ENCODE measurements at places on chromosomes 16 and 17.

GRCh38 chr17:68011199-68011665 is 15.0 kb upstream of the C17orf58 start:
- no peak for DNase-seq

GRCh38 chr17:65694601-65695000 is 133.2 kb upstream of the AXIN2 start:
- no peak for DNase-seq

DNA sequence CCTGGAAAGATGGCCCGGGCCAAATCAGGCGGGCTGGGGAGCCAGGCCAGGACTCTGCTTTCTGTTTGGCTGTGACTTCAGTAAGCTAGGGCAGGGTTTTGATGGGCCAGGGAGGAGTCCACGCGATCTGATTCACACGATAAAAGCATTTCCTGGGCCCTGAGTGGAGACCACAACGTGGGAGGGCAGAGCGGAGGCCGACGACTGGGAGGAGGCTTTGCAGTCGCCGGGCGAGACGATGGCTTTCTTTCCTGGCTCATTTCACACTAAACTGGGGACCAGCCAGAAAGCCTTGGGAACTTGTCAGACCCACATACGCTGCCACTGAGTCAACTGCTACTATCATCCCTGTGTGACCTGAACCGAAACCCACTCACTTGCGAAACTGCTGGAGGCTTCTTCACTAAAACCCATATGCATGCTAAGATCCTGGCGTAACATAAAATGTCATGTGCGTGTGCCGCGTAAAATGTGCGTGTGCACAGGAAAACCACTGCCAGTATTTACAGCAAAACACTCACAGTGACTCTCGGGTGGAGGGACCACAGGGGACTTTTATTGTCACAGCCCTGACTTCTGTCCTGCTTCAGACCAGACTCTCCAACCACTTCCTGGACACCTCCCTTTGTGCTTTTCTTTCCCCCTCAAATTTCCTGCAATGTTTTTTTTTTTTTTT is 14.2 kb upstream of the RHBDF2 start:
- DNase-seq: peak; percentile 99

GRCh38 chr17:82152556-82153294 is 54.7 kb upstream of the FASN start:
- no peak for DNase-seq

DNA sequence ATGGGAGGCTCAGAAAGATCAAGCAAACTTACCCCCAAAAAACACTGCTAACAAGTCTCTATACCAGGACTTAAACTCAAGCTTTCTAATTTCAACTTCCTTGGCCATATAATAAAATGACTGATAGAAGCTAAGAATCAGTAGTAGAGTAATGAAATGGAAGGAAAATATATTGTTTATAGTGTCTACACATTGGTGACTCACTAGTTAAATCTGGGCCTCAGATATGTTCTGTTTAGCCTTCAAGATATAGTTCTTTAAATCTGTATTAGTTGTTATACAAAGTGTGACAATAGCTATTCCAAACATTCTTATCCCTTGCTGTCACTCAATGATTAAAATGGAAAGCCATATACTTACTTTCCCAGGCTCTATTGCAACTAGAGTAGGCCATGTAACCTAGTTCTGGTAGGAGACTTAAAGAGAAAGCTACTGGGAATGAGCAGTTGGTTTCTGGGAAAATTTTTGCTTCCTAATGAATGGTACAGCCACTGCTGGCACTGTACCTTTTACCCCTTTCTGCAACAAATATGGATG is 18.3 kb downstream of the SSH2 start:
- DNase-seq: no peak

DNA sequence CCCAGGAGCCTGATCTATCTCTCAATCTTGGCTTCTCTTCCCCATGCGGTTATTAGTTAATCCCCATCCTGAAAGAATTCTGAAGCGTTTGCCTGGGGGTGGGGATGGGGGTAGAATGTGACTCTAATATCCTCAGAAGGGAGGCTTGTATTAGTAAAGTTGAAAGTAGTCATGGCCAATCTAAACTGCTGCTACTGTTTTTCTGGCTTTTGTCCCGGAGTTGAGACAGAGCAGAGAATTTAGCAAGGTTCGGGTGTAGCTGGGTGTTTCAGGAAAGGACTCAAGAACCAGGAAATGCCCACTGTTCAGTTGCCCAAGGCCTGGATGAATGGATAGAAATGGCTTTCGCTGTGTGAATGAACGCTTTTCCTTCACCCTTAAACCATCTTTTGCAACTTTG is 17.6 kb upstream of the ITGAM start:
- no peak for DNase-seq

DNA sequence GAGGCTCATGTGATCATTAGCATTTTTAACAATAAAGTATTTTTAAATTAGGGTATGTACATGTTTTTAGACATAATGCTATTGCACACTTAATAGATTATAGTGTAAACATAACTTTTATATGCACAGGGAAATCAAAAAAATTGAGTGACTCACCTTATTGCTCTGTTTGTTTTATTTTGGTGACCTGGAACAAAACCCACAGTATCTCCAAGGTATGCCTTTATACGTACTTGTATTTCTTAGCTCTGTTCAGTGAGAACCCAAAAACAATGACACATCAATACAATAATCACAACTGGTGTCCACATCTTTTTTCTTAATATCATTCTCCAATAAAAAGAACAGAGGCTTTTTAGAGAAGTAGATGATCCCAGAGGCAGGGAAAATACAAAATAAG is 112.2 kb downstream of the CYB561 start:
- no peak for DNase-seq

GRCh38 chr16:67800338-67800926 is 5.9 kb downstream of the RANBP10 start:
- no peak for DNase-seq

DNA sequence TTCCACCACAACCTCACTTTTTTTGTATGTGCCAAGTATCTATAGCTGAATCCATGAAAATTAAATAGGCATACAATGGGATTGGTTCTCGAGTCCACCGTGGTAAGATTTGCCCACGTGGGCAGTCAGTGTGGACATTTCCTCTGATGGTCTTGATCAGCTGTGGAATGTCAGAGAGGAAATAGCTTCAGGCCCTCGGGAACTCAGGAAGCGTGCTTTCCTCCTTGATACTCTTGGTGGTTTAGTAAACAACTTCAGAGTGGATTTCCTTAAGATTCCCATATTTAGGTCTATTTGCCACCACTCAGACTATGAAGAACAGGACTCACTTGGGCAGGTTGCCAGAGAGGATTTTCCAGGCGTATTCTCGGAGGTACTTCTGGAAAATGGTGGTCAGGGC is 152.5 kb downstream of the VPS53 start:
- DNase-seq: no peak

DNA sequence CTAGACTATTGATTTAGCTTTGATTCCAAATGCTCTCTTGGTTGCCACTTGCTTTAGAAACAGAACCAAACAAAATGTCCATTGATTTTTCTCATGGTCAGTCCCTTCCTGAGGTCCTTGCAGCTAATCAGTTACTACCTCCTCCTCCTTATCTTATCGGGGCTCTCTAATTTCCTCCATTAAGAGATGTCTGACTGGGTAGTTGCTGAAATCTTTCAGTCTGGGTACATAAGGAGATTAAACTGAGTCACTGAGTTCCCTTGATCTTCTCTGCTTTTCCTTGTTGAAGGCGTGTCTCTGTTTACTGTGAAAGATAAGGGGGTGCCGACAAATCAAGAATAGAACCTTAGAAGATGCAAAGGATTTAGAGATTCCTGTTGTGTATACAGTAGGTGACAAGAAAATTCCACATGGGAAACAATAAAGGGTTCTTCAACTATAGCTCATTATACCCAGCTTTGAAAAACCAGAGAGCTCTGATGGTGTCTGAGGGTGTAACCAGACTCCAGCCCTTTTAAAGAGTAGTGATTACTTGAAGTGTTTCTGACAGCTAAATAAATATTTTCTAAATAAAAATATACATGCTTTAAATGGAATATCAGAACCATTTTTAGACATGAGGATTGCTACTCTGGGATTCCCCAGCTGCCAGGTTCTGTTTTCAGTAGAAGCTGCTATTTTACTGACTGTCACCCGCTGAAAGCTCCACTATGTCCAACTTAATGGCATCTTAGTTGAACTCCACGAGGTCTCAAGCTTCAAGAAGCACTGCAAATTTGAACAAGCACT is 791.3 kb upstream of the SOX9 start:
- DNase-seq: no peak

GRCh38 chr16:69283851-69284250 is 27.3 kb upstream of the VPS4A start:
- DNase-seq: no peak

DNA sequence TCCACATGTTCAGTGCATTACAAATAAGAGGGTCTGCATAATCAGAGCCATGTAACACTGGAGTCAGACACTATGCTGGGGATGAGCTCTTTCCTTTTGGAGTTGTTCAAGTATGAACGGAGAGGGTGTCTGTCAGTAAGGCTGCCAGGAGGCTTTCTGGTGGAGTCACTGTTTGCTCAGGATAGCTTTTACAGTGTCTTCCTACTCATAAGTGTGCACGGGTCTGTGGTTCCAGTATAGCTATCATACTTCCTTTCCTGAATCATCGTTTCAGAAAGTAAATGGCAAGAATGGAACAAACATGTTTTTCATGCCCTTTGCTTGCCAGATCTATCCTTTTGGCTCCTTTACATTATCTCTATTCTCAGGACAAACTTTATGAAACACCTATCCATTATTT is 152.7 kb upstream of the CDH11 start:
- DNase-seq: no peak

- no peak for DNase-seq
Observed at GRCh38 chr16:1557074-1557473, 23.6 kb downstream of the TMEM204 start.

DNA sequence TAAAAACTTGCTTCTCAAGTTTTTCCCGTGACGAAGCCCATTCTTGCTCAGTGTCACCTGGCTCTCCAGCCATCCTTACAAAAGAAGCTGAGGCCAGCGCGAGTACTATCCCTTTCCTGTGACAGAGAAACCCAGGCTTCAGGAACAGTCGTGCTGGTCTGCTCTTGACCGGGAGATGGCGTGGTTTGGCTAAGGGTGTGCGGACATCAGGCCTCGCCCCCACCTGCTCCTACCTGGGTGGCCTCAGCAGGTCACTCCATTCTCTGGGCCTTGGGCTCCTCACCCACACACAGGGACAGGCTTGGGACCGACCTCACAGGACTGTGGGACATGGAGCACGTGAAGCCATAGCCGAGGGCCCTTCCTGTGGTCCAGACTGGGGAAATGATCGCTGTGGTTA is 75.2 kb upstream of the CIBAR2 start:
- DNase-seq: no peak

GRCh38 chr16:77877712-77878347 is 89.5 kb downstream of the VAT1L start:
- no peak for DNase-seq

- DNase-seq: no peak
Observed at GRCh38 chr16:4529085-4530060, 9.2 kb downstream of the CDIP1 start.

- DNase-seq: no peak
Observed at GRCh38 chr17:76164331-76164730, 23.3 kb upstream of the FOXJ1 start.

GRCh38 chr16:1048442-1049112 is 24.0 kb upstream of the SSTR5 start:
- DNase-seq: no peak

DNA sequence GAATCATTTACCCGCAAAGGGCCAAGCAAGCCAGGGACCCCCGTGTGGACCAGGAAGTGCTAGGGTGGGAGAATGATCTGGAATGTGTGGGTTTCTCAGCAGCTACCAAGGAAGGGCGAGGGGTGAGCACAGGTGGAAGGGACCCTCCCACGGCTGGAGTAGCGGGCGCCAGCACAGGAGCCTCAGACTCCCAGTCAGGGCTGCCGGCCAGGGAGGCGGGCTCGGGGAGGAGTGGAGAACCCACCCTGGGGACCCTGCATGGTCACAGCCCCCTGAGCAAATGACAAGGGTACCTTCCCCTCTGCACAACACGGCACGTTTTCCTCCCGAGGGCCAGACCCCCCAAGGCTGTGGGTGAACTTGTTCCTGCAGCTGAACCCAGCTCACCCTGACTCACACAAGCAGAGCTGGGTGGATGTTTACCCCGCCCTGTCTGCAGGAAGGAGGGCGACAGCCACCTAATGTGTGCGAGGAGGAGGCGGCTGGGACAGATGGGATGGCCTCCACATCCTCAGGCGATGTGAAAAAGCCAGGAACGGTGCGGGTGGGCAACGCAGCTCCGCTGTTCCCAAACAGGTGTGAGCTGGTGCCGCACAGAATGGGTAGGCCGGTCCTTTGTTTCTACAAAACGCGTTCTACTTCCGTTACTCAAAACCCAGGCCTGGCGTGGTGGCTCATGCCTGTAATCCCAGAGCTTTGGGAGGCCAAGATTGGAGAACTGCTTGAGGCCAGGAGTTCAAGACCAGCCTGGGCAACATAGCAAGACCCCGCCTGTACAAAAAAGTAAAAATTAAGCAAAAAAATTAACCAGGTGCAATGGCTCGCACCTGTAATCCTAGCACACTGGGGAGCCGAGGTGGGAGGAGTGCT is 6.2 kb downstream of the ECI1 start:
- DNase-seq: no peak

DNA sequence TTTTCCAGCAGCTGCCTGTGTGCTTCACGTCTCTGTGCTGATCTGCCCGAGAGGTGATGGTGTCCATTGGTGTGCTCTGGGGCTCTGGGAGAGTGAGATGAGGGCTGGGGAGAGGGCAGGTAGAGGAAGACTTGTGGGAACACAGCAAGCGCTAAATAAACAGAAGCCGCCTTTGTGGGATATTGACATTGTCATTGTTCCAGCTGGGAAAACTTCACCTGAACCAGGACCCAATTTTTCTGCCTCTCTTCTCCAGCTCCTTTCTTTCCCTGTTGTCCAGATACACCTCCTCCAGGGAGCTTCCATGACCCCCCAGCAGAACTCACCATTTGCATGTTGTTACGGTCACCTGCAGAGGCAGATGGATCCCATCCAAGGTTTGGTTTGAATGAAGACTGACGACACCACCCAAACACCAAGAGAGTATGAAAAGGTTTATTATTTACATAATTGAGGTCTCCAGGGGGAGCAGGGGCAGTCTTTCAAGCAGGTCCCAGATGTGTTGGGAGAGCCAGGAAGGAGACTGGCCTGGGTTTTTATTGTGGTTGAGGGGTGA is 3.6 kb upstream of the ITGA3 start:
- no peak for DNase-seq

GRCh38 chr17:15657868-15658267 is 26.2 kb downstream of the TRIM16 start:
- DNase-seq: no peak

GRCh38 chr16:77574867-77575624 is 140.2 kb upstream of the ADAMTS18 start:
- no peak for DNase-seq

- DNase-seq: no peak
Observed at GRCh38 chr16:67543036-67543435, 14.4 kb downstream of the RIPOR1 start.

GRCh38 chr16:56505181-56505580 is 14.6 kb downstream of the BBS2 start:
- DNase-seq: no peak

- DNase-seq: no peak
Observed at GRCh38 chr17:28366605-28367004, 1.6 kb upstream of the SEBOX start.

DNA sequence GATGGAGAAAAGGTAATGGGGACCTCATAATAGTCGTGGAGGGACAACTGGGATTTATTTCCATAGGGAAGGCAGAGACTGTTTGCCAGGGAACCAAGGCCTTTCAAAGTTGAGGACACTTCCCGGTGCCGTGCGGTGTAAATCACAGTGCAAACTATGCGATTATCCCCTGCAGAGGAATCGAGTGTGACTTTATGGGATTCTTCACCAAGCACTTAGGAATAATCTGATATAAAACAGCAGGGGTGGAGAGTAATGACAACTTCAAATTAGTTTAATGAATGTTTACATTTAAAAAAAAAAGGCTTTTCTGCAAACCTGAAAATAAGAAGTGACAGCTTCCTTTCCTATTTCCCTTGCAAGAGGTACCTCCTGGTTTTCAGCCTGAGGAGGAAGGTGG is 538.2 kb downstream of the MAF start:
- no peak for DNase-seq
